ENCODE measurements at places on chromosomes 7 and 10.
A peak's percentile ranks its signal among the peaks of the same experiment; 100 is the strongest.

- DNase-seq: no peak
These were observed 92.1 kb upstream of the PODXL start for GRCh38 chr7:131648491-131648890.

- DNase-seq: no peak
These were observed 891.9 kb upstream of the MBL2 start for GRCh38 chr10:53664282-53665019.

- DNase-seq: no peak
These were observed 183.9 kb upstream of the GHITM start for GRCh38 chr10:83955406-83955805.

GRCh38 chr7:1054861-1055450 is 10.6 kb downstream of the GPR146 start:
- peak; percentile 51 for DNase-seq

DNA sequence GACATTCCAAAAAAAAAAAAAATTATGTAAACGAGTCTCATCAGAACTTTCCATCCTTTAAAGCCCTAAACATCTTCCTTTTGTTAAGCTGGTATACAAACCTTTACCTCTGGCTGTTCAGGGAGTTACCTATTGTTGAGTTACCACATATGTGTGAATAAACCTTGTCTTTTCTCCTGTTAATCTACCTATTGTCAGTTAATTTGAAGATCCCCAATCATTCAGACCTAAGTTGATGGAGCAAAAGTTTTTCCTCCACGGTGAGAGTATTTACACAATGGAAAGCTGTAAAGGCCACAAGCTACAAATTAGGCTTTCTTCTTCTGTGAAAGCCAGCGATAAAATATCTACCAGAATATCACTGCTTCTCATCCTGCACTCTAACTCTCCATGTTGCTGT is 80.3 kb downstream of the SKAP2 start:
- DNase-seq: no peak

- no peak for DNase-seq
These were observed 19.8 kb downstream of the CCNY start for GRCh38 chr10:35355971-35356724.

GRCh38 chr7:159023206-159023605 is 121.5 kb downstream of the VIPR2 start:
- no peak for DNase-seq

DNA sequence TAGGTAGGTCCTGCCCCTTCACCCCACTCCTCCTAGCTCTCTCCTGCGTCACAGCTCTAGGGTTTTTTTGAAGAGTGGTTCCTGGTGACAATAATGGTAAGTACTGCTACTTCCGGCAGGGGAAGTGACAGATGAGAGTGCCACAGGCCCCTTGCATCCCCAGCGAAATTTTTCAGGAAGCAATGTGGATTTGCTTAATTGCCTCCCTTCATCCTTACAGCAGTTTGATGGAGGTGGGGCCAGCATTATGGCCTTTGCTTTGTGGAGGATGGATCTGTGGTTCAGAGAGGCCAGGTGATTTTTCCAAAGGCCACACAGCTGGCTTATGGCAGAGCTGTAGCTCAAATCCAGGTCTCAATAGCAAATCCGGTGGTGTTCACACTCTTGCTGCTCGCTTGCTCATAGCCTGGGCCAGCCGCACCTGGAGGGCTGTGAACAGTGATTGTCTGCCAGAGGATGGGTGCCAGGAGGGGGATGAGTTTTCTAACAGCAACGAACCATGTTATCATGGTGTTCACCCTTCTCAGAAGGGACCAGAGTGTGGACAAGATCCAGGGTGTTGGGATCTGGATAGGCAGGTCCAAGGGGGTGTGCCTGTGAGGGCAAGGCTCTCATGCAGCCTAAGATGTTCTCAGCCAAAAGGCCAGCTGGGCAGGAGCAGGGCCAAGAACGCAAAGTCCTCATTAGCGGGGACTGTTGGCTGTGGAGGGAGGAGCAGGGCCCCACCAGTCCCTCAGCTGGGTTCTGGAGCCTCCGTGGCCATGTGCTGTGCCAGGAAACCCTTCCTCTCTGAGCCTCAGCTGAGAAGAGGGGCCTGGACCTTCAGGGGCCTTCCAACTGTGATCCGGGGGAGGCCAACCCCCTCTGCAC is 89.0 kb downstream of the EMX2 start:
- no peak for DNase-seq

GRCh38 chr10:49526619-49527018 is 12.3 kb downstream of the ERCC6 start:
- DNase-seq: no peak

DNA sequence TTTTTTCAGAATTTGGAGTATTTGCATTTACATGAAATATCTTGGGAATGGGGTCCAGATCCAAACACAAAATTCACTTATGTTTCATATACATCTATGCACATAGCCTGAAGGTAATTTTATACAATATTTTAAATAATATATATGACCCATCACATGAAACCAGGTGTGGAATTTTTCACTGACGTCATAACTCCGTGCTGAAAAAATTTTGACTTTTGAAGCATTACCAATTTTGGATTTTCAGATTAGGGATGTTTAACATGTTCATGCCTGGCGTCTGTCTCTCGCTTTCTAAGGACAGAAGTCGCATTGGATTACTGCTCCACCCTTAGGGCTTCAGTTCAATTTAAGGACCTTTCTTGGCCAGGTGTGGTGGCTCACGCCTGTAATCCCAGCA is 349.5 kb upstream of the PLXDC2 start:
- no peak for DNase-seq

- DNase-seq: no peak
These were observed 38.1 kb upstream of the SEMA3A start for GRCh38 chr7:84232646-84233045.

DNA sequence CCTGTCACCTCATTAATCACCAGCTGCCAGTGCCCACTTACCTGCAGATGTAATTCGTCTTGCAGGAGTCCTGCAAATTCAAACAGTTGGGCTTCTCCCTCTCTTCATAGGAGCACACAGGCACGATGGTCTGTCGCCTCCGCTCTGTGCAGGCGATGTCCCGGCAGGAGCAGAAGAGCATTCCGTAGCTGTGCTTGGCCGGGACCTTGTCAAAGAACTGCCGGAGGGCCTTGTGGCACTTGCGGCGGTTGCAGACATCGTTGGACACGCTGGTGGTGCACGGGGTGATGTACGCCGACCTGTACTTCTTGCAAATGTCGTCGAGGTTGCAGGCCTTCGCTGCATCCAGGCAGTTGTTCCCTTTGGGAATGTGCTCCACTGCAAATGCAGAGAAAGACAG is 147.8 kb downstream of the GFRA1 start:
- DNase-seq: no peak

DNA sequence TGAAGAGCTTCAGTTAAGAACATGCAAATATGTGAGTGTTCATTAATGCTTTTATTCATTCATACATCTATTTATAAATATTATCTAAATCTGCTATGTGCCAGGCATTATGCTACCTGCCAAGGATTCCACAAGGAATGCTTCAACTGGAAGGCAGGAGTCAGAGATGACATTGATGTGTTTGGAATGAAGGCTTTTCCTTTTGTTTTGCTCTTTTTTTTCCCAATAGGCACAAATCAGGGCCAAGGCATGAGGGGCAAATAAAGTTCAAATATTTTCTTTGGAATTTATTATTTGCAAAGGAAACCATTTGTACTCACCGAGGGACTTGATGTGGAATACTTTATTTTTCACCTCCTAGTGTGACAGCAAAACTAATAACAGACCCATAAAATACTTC is 530.3 kb downstream of the ARL4A start:
- DNase-seq: no peak

DNA sequence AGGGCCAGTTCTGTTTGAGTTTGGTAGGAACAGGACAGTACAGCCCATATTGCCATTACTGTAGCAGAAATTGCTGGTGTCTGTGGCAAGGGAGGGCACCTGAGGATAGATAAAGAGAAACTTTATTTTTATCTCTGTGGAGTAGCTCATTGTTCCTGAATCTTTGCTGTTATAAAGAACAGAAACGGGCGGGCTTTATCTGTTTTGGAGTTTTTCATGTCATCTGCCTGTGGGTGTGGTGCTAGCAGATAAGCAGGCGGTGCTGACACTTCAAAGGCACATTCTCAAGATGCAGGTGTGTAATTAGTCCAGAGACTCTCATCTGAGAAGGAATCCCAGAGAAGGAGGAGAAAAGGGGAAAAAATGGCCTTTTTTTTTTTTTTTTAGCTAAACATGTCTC is 11.5 kb downstream of the ZNF273 start:
- no peak for DNase-seq

- no peak for DNase-seq
These were observed 12.5 kb downstream of the STN1 start for GRCh38 chr10:103905441-103905840.

Measured in CD4-positive, alpha-beta T cell treated with Interleukin-15 for 1 hour (primary cell).